ENCODE measurements at places on chromosomes 16 and 17.

GRCh38 chr16:84229471-84229870 is 10.3 kb downstream of the KCNG4 start:
- no peak for DNase-seq

DNA sequence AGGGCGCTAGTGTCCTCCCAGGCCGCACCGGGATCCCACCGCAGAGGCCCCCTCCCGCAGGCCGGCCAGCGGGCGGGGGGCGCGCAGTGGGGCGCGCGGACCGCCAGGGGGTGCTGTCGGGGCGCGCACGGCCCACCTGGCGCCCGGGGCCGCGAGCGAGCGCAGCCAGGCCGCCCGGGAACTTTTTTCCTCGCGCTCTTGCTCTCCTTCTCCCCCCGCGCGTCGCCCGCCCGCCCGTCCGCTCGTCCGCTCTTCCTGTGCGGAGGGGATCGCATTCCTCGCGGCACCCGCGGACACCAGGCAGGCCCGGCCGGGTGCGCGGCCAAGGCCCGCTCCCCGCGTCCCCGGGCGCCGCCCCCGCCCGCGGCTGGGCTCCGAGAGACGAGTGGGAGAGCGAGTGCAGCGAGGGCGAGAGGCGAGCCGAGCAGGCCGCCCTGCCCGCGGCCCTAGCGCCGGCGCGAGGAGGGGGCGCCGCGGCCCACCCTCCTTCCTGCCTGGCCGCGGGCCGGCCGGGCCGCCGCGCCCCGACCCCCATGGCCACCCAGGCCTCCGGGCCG is at the start of gene RAI1:
Gene RAI1, plus strand, starts transcription at position 272 of the 557 bp plus-strand sequence. CDS start 111,491 bp downstream, outside the sequence.
- DNase-seq: peak; percentile 47

- no peak for DNase-seq
These were observed 71.0 kb upstream of the ATF7IP2 start for GRCh38 chr16:10314811-10315210.

GRCh38 chr17:29732613-29733012 is 109.9 kb upstream of the CORO6 start:
- DNase-seq: no peak

DNA sequence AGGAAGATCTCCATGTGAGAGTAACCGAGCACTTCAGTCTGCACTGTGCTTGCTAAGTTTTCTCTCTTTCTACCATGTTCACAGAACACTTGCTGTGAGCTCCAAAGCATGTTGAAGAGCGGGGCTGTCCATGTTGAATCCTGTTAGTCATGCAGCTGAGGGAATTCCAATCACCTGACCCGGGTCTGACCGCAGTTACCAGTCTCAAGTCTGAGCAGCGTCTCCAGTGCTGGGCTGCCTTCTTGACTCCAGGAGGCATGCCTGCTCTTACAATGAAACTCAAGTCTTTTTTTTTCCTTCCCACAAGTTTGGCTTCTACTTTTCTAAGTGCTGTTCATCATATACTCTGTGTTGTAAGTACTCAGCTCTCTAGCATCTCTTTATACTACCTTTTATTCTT is 44.3 kb downstream of the HOXB1 start:
- DNase-seq: no peak

DNA sequence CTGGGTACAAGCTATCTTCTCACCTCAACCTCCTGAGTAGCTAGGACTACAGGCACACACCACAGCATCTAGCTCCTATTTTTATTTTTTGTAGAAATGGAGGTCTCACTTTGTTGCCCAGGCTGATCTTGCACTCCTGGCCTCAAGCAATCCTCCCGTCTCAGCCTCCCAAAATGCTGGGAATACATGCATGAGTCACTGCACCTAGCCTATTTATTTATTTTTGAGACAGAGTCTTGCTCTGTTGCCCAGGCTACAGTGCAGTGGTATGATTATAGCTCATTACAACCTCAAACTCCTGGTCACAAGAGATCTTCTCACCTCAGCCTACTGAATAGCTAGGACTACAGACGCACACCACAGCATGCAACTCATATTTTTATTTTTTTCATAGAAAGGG is 40.1 kb upstream of the RGS9 start:
- DNase-seq: no peak
